ENCODE measurements at places on chromosomes 12 and 14.

- DNase-seq: no peak
Observed at GRCh38 chr12:26295001-26295400, 99.6 kb downstream of the SSPN start.

DNA sequence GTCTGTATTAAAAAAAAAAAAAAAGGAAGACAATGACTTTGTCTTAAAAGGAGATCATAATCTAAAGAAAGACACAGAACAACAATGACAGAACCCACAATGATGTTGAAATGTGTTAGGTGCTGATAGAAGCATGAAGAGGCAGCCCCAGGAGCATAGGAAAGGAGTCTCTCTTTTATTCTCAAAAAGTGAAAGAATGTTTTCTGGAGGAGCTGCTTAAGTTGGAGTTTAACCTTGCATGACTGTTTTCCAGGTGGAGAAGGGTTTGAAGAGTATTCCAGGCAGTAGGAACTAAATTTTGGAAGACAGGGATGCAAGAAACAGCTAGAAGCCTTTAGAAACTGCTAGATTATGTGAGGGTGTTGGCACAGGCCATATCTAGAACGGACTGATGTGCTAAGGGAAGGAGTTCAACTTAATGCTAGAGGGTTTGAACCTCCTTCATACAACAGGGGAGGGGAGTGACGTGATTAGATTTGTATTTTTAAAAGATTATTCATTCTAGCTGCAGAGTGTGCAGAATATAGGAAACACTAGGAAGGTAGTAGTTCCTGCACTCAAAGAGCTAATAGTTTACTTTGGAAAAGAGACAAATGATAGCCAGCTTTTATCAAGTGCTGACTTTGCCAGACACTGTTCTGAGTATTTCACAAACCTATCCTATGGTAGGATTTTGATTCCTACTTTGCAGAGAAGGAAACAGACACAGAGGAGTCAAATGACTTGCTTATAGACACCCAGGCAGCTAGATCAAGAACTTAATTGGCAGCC lies 4.6 kb upstream of the RPL6 start:
- DNase-seq: no peak

DNA sequence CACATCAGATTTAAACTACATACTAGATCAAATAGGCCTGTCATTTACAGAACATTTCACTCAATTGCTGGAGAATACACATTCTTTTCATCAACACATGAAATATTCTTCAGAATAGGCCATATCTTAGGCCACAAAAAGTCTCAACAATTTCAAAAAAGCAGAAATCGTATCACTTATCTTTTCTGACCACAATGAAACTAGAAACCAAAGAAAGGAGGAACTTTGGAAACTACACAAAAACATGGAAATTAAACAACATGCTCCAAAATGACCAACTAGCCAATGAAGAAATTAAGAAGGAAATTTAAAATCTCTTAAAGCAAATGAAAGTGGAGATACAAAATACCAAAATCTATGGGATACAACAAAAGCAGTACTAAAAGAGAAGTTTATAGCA lies 35.1 kb downstream of the PARP11 start:
- DNase-seq: no peak

DNA sequence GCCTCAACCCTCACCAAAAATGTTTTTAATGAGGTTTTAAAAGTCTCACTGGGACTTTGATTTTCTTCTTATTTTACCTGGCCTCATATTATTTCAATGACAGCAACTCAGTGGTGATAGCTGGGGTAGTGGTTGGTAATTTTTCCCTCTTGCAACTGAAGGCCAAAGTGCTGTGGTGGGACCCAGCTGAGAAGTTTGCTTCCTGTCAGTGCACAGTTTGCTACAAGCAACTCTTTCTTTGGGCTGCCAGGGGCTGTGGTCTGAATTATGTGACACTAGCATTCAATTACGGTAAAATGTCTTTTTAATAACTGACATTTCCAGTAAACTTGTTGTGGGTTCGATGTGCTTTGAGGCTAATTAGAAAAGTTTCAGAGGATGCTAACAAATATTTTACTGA lies 65.3 kb downstream of the IFNG start:
- no peak for DNase-seq

DNA sequence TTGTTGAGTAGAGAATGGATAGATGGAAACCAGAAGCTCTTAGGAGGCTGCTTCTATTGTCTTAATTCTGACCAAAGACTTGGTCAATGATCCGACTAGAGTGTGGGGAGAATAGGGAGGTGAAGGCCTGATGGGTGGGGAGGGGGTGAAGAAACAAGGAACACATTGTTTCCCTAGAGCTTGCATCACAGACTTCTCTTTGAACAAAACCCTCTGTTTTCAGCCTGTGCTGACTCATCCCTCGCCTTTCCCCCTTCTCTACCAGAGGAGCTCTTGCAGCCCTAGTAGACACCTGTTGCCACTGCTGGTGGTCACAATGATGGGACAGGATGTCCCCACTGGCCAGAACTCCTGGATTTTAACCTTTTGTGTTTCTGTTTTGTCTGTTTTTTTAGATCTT lies 46.8 kb upstream of the CISTR start:
- no peak for DNase-seq

DNA sequence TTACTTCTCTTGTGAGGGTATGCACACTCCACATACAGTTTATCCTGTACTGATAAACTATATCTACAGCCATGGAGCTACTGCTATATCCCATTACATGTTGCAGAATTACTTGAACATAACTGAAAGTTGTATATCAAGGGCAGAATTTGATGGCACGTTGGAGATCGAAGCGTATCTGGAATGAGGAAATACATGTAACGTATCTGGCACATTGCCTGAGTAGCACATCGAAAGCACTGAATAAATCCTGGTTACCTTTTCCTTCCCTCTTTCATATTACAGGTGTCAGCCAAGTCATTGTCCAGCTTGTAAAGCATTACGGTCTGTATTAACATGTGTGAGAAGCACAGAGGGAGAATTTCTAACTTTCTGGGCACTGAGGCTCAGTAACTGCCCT lies 42.1 kb upstream of the LIN7A start:
- DNase-seq: peak; percentile 4

GRCh38 chr14:70170976-70171375 lies 17.8 kb downstream of the SLC8A3 start:
- DNase-seq: no peak

DNA sequence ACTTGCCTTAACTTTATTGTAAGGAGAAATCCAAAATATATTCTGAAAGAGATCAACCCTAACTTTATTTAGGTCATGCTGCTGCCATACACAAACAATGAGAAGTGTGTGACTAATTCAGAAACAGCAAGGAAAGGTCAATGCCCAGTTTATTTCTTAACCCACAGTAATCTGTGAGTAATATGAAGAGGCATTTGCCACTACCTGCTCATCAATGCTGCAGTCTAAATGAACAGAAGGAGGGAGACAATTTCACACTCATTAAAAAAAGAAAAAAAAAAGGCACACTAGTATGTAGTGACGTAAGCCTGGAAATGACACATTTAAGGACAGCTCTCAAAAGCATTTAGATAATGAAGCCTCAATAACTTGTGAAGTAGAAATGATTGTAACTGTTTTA lies 90.5 kb upstream of the FOXN3 start:
- no peak for DNase-seq

GRCh38 chr14:50095895-50096294 lies 20.5 kb downstream of the VCPKMT start:
- no peak for DNase-seq

DNA sequence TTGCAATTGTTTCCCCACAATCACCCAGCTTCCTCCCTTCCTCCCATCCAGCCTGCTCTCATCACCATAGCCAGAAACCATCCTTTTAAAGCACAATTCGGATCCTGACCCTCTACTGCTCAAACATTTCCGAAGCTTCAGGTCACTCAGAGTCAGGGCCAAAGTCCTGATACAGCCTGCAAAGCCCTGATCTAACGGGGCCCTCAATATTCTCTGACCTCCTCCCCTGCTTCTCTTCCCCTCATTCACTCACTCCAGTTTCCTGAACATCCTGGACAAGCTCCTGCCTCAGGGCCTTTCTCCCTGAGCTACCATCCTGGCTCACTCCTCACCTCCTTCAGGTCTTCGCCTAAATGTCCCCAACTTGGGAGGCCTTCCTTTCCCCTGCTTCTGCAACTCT lies 46.1 kb downstream of the PITPNM2 start:
- no peak for DNase-seq

DNA sequence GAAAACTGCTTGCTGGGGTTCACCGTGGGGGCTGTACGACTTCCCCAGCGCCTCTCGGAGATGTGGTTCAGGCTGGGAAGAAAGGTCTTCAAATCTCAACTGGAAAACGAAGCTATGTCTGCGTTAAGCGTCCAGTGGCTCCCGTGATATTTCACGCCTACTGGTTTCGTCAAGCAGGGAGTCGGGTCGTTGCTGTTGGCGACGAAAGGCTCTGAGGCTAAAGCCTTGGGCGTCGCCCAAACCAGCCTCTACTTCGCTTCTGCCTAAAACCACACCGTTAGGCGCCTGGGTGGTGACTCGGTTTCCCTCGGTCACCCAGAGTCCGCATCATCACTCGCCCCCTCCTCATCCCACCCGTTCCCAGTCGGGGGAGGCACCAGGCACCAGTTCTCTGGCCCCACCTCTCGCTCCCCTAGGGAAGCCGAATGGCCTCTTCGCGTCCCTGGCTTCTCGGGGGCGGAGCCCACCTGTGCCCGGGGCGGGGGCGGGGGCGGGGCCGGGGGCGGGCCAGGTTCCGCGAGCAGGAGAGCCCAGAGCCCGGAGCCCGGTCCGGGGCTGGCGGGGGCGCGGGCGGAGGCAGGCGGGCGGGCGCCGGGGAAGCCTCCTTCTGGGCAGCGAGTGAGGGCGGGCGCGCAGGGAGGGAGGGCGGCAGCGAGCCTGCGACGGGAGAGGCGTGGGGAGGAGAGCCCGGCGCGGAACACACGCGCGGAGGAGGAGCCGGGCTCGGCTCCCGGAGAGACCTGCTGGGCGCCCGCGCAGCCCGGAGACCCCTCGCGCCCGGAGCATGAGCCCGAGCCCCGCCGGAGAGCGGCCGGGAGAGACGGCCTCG lies at the start of gene B4GALNT3:
Gene B4GALNT3 (plus strand): TSS at position 510 of the 829 bp plus-strand sequence. CDS start 438 bp downstream, outside the sequence.
- DNase-seq: peak; percentile 67

- DNase-seq: peak; percentile 93
Observed at GRCh38 chr12:3698218-3698974, 54.5 kb downstream of the CRACR2A start.

DNA sequence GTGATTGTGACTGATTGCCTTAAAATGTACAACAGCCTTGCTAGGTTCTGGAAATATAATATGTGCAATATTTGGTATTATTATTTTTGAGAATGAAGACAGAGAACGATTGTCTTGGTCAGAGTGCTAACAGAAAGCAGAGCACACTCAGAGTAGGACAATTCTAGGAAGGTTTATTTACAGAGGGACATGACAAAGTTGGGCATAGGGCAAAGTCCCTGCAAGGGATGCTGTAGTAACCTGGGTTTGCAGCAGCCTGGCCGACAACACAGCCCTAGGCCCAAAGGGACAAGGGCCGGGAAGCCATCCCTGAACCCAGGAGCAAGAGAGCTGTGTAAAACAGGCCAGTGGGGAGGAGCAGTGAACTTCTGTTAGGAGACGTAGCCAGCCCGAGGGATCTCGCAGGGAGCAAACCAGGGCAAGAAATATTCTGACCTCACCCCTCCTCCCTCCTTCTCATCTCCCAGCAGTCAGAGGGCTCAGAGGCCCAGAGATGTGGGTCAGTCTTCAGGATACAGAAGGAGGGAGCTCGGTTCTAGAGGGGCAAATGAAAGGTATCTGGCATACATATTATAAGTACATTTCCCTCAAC lies 51.0 kb upstream of the FERMT2 start:
- DNase-seq: no peak

DNA sequence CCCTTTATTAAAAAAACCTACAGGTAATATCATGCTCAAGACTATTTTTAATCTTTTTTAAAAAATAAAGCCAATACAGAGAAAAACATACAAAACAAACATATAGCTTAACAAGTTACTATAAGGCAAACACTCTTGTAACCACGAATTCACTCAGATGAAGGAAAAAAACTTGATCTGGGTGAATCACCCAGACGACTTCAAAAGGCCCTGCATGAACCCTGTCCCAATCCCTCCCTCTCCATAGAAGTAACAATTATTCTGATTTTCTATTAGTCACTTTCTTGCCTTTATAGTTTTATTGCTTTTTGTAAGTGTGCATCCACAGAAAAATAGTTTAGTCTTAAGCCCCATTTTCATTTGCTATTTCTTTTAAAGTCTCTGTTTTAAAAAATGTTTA lies 72.6 kb downstream of the LRP6 start:
- no peak for DNase-seq

DNA sequence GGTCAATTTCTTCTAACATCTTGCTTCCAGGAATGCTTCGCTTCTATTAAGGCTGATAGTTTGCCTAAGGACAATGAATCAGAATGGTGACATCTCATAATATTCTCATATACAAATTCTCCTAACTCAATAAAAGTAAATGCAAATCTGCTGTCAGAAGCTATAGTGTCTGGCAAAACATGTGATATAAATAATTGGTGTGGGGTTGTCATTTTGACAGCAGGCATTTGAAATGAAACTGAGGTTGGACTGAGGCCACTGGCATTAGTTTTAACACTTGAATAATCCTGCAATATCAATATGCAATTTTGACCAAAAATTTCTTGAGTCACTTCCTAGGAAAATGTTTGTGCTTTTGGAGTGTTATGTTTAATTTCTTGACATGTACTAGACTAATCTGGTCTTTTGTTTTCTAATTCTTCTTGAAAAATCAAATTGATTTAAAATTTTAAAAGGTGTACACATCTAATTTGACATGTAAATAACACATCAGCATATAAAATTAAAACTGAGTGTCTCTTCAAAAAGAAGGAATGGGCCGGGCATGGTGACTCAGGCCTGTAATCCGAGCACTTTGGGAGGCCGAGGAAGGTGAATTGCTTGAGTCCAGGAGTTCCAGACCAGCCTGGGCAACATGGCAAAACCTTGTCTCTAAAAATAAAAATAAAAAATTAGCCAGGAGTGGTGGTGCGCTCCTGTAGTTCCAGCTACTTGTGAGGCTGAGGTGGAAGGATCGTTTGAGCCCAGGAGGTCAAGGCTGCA lies 92.3 kb upstream of the BTG1 start:
- DNase-seq: no peak

GRCh38 chr12:68559246-68559645 lies 51.5 kb upstream of the RAP1B start:
- DNase-seq: no peak

DNA sequence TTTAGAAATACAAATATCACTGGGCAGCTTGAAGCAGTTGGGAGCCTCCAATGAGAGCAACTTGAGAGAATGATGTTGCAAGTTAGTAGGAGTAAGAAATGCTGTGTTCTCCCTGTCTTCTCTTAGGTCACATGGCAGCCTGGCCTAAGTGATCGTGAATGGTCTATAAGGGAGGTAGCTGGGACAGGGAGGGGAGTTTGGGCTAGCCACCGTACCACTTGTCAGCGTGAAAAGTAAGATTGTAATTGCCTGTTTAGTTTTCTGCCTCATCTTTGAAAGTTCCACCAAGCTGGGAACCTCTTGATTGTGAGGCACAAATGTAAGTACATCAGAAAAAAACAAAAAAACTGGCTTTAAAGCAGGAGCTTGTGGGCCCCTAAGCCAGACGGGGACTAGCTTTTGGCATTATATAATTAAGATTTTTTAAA lies 36.4 kb downstream of the MDM2 start:
- no peak for DNase-seq

- no peak for DNase-seq
Observed at GRCh38 chr12:48110691-48111311, 4.9 kb upstream of the SENP1 start.

- DNase-seq: no peak
Observed at GRCh38 chr14:79534703-79535353, 676.5 kb downstream of the DIO2 start.

Measured in NCI-H2081 (cell line).